Substantia nigra (tissue), 51 donors: ENCODE measurements at places on chromosomes 2 and 18.

GRCh38 chr2:187718092-187718491, 163.9 kb upstream of the TFPI start:
- no peak for DNase-seq

GRCh38 chr2:191009541-191010374, 4.2 kb downstream of the STAT1 start:
- no peak for DNase-seq

DNA sequence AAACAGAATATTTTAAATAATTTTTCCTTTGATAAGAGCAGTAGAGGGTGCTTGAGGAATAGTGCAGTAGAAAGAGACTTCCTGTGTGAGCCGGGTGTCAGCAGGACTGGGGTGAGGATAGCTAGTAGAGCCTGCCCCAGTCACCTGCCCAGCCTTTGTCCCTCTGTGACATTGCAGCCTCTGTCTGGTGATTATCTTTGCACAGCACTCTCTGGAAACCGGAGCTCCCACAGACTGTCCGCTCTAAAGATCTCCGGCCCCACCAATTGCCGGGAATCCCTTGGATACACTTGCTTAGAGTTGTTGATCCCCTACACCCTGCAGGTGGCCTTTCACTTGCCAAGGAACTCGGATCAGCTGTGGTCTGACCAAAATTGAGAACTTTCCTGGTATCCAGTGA, 1081.3 kb upstream of the TMEFF2 start:
- DNase-seq = no peak

- no peak for DNase-seq
These were observed 53.5 kb downstream of the E2F6 start for GRCh38 chr2:11412449-11412810.

DNA sequence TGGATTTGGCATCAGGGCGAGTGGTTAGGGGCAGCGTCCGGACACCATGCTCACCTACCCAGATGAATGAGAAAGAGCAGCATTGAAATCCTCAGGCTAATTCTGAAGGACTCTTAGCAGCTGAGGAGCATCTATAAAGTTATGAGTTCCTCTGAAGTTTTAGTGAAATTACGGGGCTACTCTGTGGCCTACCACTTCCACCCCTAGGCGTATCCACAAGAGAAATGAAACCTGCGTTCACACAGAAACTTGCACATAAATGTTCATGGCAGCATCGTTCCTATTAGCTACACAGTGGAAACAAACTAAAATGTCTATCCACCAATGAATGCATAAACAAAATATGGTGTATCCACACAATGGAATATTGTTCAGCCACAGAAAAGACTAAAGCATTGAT, 98.0 kb downstream of the GBX2 start:
- no peak for DNase-seq

DNA sequence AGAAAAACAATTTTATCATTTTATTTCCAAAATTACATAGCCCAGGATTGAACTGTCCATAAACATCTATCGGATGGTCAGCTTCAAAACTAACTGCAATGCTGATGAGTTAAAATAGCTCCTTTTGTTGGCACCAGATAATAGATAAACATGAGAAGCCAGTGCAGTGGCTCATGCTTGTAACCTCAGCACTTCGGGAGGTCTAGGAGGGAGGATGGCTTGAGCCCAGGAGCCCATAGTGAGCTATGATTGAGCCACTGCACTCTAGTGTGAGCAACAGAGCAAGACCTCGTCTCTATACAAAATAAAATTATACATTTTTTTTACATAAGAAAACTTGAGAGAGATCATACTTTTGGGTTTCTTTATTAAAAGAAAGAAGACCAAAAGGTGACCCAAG, 34.6 kb upstream of the IMPA2 start:
- DNase-seq = no peak

- DNase-seq = no peak
These were observed 584 bp downstream of the BOLA3 start for GRCh38 chr2:74146929-74147726.
